NCI-H1105 treated with DMSO at 0.1 percent for 48 hours (cell line): ENCODE measurements at places on chromosomes 1 and 21.
A peak's percentile ranks its signal among the peaks of the same experiment; 100 is the strongest.

DNA sequence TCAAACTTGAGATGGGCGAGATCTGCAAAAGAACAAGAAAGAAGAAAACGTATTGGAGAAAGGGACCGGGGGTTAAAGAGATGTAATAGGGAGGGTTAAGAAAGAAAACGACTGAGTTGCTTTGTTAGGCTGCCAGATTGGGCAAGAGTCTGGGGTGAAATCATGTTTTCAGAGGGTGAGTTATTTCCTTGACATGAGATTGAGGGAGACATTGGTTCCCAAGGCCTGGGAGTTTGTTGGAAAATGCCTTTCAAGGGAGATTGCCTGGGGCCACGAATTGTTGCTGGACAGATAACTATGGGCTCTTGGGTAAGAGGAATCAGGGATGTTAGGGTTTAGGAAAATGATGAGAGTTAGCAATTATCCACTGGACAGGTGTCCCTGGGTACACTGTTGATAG is 776 bp upstream of the CADM3 start:
- DNase-seq, result no peak

- no peak for DNase-seq
Observed at GRCh38 chr1:23492132-23492720, 8.2 kb upstream of the ASAP3 start.

DNA sequence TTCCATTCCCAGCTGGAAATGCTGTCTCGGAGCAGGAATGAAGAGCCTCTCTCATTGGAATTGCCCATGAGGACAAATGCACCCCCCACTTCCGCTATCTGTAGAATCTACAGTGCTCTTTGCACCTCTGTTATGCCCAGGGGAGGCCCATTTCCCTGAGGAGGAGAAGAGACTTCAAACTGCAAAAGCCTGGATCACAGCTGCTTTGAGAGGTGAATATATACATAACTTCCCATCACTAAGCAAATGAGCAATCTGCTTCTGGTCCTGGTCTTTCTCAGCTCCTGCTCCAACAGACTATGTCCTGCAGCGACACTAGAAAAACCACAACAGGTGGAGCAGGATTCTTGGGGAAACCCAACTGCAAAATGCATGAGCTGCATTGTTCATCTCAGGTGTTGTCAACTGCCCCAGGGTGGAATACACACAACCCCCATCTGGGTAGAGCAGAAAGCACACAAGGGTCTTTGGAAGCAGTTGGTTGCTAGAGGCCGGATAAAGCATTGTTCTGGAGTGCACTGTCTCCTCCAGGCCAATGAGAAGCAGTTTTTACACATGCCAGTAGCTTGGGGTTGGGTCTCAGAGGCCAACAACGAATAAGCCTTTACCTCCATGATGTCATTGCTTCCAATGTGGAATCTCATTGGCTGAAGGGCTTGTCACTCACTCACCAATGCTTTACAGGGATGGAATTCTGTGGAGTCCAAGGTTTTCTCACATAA is 67.7 kb upstream of the RAB4A start:
- no peak for DNase-seq

- DNase-seq, result no peak
Observed at GRCh38 chr21:38095220-38095619, 161.6 kb upstream of the KCNJ15 start.

DNA sequence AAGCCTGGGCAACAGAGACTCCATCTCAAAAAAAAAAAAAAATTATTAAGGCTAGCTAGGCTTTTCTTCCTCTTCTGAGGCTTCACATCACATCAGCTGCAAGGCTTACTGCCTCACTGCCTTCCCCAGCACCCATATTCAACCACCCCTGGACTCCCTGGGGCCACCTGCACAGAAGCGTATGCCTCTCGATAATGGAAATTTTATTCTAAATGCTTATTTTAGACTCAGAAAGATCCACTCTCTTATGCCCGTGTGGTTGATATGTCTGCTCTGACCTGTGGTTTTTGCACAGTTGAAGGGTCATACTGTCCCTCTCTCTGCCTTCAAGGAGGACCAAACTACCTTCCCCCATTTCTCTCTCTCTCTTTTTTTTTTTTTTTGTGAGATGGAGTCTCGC is 1.5 kb upstream of the FCRLA start:
- DNase-seq, result no peak

DNA sequence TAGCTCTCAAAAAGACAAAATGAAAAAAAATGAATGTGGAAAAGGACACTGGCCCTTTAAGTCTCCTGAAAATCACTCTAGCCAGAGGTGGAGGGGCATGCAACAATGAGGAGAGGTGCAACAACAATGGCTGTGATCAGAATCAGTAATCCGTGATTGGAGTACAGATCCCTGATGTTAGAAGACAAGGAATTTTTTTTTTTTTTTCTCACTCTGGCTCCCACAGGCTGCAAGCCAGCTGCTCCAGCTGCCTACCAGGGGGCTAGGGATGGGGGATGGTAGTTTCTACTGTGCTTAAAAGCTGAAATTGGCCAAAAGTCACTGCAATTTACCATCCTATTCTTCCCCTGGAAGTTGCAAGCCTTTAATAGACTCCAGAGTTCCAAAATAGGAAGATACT is 54.5 kb downstream of the STYXL2 start:
- no peak for DNase-seq

DNA sequence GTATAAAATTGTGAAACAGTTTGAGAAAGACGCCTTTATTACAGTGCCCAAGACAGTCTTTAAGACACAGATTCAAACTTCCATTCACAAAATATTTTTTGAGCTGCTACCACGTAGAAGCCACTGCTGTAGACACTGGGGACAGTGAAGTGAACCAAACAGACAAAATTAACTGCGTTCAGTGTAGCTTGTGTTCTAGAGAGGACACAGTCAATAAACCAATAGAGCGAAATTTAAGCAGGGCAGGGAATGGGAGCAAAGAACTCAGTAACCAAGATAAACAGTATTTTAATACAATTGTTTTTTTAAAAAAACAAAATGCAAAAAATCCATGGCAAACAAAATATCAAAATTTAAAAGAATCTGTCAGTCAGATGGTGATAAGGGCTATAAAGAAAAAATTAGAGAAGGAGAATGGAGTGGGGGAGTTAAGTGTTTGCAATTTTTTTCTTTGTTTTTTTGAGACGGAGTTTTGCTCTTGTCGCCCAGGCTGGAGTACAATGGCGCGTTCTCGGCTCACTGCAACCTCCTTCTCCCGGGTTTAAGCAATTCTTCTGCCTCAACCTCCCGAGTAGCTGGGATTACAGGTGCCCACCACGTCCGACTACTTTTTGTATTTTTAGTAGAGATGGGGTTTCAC is 719 bp upstream of the PARS2 start:
- no peak for DNase-seq

DNA sequence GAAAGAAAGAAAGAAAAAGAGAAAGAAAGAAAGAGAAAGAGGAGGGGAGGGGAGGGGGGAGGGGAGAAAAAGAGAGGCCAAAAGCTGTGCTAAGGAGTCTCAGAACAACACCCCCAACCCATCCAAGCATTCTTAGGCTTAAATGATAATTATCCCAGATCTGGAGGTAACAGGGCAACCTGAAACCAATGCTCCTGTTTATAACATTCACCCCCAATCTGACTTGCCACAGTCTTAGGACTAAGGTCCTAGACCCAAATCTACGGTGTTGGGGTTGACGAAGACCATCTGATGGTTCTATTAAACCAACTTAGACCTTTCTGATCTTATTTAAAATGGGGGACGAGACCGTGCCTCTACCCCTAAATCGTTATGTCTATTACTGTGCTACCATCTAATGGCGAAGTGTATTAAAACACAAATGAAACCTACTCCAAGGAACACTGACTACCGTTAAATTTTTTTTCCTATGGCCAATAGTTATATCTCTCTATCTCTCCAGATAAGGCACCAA is 119.3 kb upstream of the CDC42BPA start:
- DNase-seq, result peak; percentile 47

DNA sequence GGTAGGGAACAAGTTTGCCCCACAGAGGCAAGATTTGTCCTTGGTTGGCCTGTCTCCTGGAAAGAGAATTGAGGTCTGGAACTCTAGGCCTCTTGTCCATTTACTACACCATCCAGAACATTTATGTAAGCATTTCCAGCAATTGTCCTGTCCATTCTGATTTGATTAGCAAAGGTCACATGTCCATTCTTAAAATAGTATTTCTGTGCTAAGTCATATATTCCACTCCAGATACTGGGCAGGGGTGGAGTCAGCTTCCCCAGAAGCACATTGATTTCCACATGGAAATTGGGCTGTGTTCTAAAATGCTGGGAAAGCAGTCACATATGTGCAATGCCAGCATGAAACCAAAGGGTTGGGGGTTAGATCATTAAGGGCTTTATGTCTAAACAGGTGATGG is 21.5 kb upstream of the FMN2 start:
- no peak for DNase-seq

DNA sequence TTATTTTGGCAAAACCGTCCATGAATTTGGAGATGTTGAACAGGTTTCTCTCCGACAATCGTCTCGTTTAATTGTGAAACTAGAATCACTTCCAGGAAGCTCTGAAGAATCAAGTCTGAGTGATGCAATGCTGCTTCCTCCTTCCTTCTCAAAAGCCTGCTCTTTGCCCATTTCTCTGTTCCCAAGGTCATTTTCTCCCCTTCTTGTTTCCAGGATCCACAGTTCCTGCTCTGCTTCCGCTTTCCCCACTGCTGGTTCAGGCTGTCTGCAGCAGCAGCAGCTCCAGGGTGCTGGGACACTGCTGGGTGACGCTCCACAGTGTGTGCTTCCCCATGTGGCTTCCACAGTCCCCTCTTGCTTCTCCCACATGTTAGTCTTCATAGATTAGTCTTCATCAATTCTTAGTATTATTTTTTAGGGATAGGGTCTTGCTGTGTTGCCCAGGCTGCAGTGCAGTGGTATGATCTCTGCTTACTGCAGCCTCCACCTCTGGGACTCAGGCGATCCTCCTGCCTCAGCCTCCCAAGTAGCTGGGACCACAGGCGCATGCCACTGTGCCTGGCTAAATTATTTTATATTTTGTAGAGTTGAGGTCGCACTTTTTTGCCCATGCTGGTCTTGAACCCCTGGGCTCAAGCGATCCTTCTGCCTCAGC is 156.2 kb downstream of the DYRK1A start:
- no peak for DNase-seq

DNA sequence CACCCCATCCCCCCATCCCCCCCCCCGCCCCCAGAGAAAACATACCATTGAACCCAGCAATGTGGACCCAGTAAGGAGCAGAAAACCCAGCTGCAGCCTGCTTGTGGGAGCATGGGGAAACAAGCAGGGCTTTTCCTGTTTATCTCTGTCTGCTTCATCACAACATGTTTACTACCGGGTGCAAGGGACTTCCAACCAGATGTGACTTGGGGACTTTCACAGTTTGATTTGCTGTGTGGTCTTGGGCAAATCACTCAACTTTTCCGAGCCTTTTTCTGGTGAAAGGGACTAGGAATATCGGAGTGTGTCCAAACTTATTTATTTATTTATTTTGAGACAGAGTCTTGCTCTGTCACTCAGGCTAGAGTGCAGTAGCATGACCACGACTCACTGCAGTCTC is 3.2 kb downstream of the TMCC2 start:
- no peak for DNase-seq

DNA sequence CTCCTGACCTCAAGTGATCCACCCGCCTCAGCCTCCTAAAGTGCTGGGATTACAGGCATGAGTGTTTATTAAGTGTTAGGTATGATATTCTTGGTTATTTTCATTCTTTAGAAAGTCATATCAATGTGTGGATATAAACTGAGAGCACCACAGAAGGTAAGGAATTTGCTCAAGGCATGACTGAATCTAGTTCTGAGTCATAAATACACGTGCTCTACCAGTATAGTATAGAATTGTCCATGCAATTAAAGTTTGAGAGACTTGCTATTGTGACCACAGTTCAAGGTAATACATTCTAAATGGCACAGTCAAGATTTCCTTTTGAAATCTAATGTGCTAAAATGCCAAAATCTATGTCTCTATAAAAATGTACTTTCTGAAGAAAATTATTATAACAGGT is 401.1 kb upstream of the CHRM3 start:
- DNase-seq, result no peak

- no peak for DNase-seq
Observed at GRCh38 chr1:201917362-201918033, 28.8 kb downstream of the SHISA4 start.

GRCh38 chr1:11575553-11575952 is 78.7 kb downstream of the FBXO2 start:
- DNase-seq, result no peak
